Right atrium auricular region (tissue), 2 donors: ENCODE measurements at places on chromosomes 16 and 17. TPM values are rescaled to one million over a fixed set of nuclear protein-coding genes. Genes with fewer than 3 reads are reported as not detected.

DNA sequence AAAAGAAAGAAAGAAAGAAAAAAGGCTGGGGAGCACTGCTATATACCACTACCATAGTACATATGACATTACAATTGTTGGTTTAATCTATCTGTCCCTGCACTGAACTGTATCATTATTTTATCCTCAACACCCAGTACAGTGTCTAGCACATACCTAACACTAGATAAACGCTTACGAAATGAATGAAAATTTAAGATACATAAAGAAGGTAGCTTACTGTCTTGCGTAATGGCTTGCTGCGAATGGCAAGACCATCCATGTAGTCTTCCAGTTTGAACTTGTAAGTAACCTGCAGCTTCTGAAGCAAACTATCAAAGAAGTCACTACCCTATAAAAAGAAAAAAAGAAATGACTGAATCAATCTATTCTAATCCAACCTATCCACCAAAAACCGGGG is 6.6 kb downstream of the SMG6 start:
- H3K27ac ChIP-seq, result no peak overlapping the region
- peaks cover 52% of the 10 kb centered on the region for H3K36me3 ChIP-seq
- H3K4me3 ChIP-seq, result no peak overlapping the region
- no peaks in the 10 kb centered on the region for H3K27me3 ChIP-seq

DNA sequence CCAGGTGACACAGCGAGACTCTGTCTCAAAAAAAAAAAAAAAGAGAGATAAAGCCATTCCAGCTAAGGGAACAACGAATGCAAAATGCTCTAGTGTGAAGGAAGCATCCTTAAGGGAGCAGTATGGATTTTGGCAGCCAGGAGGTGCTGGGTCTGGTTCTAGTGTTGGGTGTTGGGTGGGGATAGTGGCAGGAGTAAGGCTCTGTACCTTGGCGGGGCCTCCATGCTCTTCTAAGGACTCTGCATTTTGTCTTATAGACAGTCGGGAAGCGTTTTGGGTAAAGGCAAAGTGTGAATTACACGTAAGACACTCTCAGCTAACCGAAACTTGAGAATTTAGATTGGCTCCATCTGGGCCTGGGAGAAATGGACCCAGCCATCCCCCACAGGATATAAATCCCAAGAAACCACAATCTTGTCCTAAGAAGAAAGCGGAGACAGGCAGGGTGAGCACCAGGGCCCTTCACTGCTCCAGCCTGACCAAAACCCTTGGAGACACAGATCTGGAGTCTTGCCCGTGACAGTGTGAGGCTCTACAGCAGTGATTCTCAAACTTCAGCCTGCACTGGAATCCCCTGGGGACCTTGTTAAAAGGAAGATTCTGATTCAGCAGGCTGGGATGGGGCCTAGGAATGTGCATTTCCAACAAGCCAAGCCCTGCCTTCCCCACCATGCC is 33.1 kb upstream of the PHB1 start:
- DNase-seq, result no peak
- no peak overlapping the region for H3K4me3 ChIP-seq
- no peaks in the 10 kb centered on the region for H3K4me1 ChIP-seq
- H3K27ac ChIP-seq, result no peak overlapping the region

GRCh38 chr17:68908045-68908444 is 47.1 kb downstream of the ABCA8 start:
- no peak for DNase-seq
- H3K27ac ChIP-seq, result peak overlapping the region; percentile 19
- no peaks in the 10 kb centered on the region for H3K4me1 ChIP-seq
- no peak overlapping the region for H3K4me3 ChIP-seq

GRCh38 chr16:83926726-83927397 is 26.2 kb upstream of the OSGIN1 start:
- no peaks in the 10 kb centered on the region for H3K27me3 ChIP-seq
- H3K4me3 ChIP-seq, result no peak overlapping the region
- peak; percentile 73 for DNase-seq
- H3K4me1 ChIP-seq, result peaks cover 21% of the 10 kb centered on the region
- H3K36me3 ChIP-seq, result peaks cover 11% of the 10 kb centered on the region

GRCh38 chr16:73064994-73065545 is 17.1 kb upstream of the ZFHX3 start:
- no peak for DNase-seq
- H3K36me3 ChIP-seq, result no peaks in the 10 kb centered on the region
- peak overlapping the region; percentile 90 for H3K27ac ChIP-seq
- peak overlapping the region; percentile 31 for H3K4me3 ChIP-seq
- H3K27me3 ChIP-seq, result peaks cover 8% of the 10 kb centered on the region

GRCh38 chr17:78723001-78723796 is 58.9 kb downstream of the CYTH1 start:
- H3K36me3 ChIP-seq, result no peaks in the 10 kb centered on the region
- H3K27ac ChIP-seq, result peak overlapping the region; percentile 66
- H3K27me3 ChIP-seq, result no peaks in the 10 kb centered on the region
- H3K4me1 ChIP-seq, result peaks cover 59% of the 10 kb centered on the region

DNA sequence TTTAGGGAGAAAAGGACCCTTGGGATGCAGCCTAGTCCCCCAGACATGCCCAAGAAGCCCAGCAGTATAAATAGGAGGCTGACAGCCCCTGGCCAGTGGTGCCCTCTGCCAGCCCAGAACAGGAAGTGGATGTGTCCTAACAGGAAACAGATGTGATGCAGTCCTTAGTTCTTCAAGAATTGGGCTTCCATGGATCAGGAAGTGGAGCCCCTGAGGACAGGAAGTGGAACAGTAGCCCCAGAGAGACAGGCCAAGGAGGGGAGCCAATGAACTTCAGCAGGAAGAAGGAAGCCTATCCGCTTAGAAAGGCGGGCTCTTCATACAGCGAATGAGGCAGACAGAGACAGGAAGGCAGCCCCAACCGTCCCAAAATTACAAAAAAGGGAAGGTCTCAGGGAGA is 7.2 kb downstream of the CTF1 start:
- no peaks in the 10 kb centered on the region for H3K27me3 ChIP-seq
- no peak overlapping the region for H3K4me3 ChIP-seq
- H3K4me1 ChIP-seq, result peaks cover 25% of the 10 kb centered on the region
- no peaks in the 10 kb centered on the region for H3K36me3 ChIP-seq
- H3K27ac ChIP-seq, result peak overlapping the region; percentile 86
- no peak for DNase-seq

DNA sequence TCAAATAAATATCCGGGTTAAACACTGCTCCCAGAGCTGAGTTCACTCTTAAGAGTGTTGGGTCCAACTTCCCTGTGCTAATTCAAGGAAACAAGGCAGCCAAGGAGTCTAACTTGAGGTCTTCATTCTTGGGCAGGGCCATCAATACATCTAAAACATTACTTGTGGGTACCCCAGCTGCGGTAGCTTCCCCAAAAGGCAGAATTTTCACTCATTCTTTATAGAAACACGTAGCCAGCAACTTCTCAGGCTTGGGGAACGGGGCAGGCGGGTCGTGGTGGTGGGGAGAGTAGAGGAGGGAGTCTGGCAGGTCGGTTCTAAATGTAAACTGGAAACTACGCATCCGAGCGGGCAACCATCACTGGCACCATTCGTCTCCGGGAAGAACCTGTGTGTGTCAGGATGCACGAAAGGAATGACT is 666 bp upstream of the METTL9 start:
- H3K27me3 ChIP-seq, result no peaks in the 10 kb centered on the region
- DNase-seq, result no peak
- no peaks in the 10 kb centered on the region for H3K36me3 ChIP-seq
- no peaks in the 10 kb centered on the region for H3K4me1 ChIP-seq
- peak overlapping the region; percentile 98 for H3K4me3 ChIP-seq
- peak overlapping the region; percentile 97 for H3K27ac ChIP-seq

DNA sequence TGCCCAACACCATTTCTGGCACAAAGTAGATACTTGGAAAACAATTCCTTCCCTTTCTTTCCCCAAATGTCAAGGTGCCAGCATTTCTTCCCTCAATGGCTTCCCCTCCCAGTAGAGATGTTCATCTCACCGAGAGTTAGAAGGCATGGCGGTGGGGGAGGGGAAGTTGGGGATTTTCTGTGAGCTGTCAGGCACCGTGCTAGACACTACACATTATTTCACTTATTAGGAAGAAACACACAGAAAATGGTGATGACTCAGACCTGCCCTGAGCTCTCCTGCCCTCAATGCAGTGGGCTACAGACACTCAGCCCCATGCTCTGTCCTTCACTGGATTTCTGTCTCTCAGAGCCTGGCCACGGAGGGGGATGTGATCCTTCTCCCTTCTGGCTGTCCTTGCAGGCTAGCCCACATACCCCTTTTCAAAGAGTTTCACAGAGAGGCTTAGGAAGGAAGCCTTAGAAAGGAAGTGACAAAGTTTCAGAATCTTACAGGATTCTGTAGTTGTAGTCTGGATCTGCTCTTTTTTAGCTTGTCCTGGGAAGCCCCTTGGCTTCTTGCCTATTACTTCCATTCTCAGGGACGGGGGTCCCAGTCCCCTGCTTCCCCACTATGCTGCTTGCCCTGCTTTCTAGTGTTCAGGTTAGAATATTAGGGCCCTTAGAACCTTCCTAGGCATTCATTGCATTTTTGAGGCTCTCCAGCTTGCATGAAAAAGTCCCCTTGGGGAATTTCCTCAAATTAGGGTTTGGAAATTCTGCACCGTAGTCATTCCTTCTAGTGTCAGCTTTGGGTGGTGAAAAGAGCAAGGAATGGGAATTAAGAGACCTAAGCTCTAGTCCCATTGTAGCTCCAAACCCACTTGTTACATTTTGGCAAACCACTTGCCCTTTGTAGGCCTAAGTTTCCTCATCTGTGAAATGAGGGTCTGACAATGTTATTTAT is 12.2 kb upstream of the CCL5 start:
- no peaks in the 10 kb centered on the region for H3K27me3 ChIP-seq
- no peak overlapping the region for H3K27ac ChIP-seq
- peaks cover 9% of the 10 kb centered on the region for H3K4me1 ChIP-seq

GRCh38 chr17:41444186-41444585 is 3.4 kb upstream of the KRT38 start:
- no peak overlapping the region for H3K4me3 ChIP-seq
- no peaks in the 10 kb centered on the region for H3K4me1 ChIP-seq
- no peak for DNase-seq

KRTAP2-2 gene
- not detected for total RNA-seq

CACNG3 gene
- not detected for total RNA-seq

NUPR1 gene
- 26.9 TPM for total RNA-seq

FOXN1 gene
- not detected for total RNA-seq

SMPD3 gene
- total RNA-seq, result 4.4 TPM

RAD51C gene
- 29.3 TPM for total RNA-seq

GNG13 gene
- total RNA-seq, result not detected
